ENCODE measurements at places on chromosomes 5 and 9.

- no peak for DNase-seq
Measured at GRCh38 chr9:130627051-130627450, 37.3 kb upstream of the PRDM12 start.

DNA sequence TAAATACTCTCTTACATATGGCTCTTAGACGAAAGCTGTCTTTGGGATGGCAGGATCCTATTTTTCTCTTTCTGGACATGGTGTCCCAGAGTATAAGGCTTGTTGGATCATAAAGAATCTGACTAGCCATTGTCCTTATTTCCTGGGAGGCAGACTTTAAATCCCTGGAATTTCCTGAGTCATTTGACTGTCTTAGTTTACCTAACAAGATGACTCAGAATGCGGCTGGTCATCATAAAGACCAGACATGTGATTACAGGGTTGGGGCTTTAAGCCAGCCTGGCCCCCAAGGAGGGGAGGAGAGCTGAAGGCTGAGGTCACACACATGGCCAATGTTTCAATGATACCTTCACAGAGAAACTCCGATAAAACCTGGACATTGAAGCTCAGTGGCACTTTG lies 37.2 kb downstream of the FAM240B start:
- no peak for DNase-seq

DNA sequence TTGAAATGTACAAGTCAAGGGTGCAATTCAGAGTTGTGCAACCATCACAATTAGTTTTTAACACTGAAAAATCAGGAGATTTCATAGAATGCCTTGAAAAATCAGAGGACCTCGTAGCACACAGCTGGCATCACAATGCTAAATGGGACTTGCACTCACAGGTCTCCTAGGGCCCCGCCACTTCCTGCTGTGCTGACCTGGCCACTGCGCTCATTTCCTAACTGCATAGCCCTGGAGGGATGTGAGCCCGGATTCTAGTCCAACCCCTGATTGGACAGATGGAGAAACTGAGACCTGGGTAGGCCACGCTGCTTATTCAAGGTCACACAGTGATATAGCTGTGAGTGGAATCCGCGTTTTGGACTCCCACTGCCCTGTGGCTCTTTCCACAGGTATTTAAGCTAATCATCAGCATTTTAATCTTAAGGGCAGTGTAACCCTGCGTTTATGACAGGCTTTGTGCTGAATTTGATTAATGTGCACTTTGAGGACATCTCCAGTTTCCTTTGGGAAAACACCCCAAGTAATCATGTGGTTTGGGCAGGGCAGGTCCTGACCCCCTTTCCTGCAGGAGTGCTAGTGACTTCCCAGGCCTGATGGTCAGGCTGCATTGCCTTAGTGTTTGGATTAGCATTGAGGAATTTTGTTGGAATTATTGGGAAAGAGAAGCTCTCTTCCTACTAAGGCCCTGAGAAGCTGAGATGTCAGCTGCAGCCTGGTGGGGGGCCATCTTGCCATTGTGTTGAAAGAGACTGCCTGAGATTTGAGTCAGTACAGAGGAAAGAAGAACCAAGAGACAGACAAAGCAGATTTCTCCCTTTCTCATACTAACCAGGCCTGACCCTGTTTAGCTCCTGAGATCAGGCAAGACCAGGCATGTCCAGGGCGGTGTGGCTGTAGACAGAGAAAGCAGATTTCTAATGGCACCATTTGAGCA lies 36.2 kb downstream of the STC2 start:
- no peak for DNase-seq

- no peak for DNase-seq
Measured at GRCh38 chr5:137199201-137199600, 299.9 kb downstream of the SPOCK1 start.

- DNase-seq = no peak
Measured at GRCh38 chr5:90613459-90613858, 54.9 kb downstream of the ADGRV1 start.

DNA sequence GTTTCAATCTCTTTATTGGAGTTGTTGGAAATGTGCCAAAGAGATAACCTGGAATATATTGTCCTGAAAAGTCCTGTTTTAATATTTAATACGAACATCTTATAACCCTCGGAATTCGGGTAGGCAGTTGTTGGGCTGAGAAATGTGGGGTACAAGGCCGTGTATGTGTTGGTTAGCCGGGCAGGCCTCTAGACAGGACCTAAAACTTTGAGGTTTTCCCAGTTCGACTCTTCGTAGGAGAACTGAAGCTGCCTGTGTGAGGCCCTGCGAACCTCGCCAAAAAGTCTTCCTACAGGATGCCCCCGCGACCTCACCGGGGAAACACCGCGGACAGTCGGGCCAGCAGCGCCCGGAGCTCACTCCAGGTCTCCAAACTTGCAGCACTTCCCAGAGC lies 583 bp upstream of the TJP2 start:
- no peak for DNase-seq

DNA sequence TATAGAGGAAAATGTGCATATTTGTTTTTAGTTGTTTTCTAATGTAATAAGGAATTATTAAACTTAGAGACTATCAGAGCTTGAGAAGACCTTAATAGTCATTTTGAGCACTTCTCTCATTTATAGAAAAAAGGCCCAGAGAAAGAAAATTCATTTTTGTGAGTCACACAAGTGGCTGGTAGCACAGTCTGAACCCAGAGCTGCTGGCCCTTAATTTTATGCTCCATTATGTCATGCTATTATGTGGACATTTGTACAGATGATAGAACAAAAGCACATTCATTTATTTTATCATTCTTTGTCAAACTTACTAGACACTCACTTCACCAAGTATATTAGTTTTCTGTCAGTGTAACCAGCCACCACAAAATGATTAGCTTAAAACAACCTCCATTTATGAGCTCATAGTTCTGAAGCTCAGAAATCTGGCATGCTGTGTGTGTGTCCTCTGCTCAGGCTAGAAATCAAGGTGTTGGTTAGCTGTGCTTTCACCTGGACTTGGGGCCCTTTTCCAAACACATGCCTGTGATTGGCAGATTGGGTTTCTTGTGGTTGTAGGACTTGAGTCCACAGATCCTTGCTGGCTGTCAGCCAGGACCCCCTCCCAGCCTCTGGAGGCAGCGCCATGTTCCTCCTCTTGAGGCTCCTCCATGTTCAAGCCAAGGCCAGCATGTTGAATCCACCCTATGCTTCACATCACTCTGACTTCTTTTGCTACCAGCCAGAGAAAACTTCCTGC lies 188.9 kb downstream of the ARHGAP26 start:
- no peak for DNase-seq

DNA sequence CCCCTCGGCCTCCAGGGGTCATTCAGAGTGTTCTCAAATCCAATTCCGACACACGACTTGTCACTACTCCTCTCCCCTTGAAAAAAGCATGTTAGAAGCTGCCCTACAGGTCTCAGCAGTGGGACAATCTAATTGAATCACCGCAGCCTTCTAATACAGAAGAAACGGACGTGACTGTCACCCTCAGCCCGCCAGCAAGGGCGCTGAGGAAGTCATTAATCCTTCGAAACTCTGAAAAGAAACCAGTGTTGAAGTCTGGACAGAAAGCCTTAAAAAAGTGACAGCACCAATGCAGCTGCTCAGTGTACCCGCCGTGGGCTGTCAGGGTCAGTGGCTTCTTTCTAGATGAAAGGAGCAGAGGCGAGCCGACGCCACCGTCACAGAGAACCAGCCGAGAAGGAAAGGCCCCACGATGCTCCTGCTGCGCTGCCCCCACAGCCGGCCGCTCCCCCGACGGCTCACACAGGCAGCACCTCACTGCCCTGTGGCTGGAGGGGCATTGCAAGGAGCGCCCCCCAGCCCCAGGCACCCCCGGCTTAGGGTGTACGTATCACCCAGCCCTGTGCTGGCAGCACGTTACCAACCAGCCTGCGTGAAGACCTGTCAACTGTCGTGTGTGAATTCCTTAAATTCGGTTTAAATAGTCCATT lies 5.7 kb downstream of the BRD3OS start:
- no peak for DNase-seq

GRCh38 chr9:100086097-100086635 lies 12.6 kb downstream of the ERP44 start:
- DNase-seq = no peak

DNA sequence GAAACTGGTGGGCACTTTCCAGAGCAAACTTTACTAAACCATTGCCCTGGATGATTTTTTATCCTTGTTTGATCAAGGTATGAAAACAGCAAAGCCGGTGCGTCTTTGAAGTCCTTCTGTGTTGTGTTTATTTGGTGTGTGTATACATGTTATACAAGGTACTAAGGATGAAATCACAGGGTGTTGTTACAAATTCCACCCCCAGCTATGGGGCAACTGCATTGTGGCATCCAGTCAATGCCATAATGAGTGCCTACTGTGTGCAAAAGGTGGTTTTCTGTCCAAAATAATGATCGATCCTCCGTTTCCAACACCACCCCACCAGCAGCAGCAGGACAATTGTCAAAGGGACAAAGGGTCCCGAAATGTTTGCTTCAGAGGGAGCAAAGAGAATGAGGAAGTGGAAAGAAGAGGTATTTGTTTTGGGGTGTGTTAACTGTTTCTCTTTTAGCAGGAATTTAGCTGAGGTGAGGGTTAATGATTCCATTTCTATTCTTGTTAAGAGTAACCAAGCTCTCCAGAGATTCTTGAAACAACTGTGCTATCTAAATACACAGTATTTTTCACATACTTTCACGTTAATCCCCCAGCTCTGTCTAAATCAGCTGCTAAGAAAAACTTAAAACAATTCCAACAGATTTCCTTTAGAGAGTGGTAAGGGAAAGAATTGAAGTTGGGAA lies 568.7 kb upstream of the KLF4 start:
- no peak for DNase-seq

GRCh38 chr5:93348231-93348630 lies 232.8 kb downstream of the NR2F1-AS1 start:
- DNase-seq = no peak

DNA sequence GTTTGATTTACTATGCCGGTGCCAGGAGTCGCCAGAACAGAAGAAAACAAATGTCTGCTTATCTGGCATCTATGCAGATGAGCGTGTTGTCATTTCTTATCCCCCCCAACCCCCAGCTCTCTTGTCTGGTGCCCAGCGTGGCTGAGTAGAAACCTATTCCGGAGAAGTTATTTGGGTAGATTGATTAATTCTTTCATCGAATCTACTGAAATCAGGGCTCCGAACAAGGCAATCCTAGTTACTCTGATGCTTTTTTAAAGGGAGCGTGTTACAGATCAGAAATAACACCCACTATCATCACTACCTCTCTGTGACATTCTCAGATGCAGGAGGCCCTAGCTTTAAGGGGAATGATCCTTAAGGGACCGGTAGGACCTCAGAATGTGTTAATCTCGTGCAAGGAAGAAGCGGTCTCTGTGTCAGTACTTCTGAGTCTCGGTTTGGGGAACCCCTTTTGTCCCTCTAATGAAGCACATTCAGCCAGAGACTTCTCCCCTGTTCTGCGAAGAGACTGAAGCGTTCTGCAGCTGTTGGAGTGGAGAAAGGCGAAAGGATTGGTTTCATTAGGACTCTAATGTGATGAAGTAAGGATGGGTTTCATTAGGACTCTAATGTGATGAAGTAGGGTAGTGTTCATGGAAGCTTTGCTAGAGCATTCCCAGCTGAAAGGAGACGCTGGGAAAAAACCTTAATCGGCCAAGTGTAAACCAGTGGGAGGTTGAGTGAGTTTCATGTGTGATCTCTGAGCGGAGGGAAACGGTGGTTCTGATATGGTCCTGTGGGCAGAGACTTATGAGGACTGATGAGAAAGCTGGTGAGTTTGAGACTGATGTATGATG lies 1.5 kb downstream of the PIP5K1B start:
- DNase-seq = no peak

DNA sequence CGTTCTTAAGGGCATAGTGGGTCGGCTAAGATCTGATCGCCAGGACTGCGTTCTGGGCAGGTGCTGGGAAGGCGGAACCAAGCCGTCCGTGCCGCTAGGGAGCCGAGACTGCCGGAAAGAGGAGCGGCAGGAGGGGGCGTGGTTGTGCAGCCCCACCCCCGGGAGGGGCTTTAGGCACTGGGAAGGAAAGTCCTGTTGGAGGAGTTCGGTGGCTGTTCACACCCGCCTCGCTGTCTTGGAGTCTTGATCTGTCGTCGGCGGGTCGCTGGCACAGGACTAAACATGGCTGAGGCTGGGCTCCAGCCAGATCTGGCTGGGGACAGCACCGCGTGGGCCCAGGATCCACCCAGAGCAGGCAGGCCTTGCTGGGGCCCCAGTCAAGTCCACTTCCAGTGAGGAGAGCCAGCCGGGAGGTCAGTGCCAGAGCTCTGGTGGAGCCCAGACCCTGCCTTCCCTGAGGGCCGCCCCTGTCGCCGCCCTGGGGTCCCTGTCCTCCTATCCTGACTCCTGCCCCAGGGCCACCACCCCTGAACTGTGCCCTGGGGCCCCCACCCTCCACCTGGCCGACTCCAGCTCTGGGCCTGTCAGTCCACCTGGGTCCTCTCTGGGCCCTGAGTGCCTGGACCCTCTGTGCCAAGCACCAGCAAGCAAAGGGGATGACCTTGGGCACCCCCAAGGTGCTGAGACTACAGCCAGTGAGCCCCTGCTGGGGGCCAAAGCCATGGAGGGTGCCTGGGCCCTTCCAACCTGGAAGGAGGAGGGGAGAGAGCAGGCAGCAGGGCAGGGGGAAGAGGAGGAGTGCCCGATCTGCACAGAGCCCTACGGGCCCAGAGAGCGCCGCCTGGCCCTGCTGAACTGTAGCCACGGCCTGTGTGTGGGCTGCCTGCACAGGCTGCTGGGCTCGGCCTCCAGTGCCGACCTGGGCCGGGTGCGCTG lies 4.5 kb downstream of the RNF208 start:
- peak; percentile 75 for DNase-seq
